Hepatic stellate cell (primary cell): ENCODE measurements at places on chromosomes 2 and 18.

DNA sequence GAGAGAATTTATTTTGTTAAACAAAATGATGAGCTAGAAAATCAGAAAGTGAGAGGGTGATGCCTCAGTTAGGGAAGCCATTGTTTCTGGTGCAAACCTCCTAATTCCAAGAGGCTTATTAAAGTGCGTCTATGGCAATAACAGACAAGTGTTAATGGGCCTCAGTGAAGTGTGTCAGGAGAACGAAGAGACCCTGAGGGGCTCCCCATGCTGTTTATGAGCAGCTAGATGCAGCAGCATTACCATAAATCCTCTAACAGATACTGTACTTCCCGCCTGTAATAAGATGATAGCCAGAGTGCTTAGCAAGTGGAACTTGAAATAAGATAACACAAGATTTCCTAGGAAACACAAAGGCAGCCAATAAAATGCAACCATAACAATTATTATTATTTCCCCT lies 157.4 kb downstream of the MYT1L start:
- no peak for DNase-seq

DNA sequence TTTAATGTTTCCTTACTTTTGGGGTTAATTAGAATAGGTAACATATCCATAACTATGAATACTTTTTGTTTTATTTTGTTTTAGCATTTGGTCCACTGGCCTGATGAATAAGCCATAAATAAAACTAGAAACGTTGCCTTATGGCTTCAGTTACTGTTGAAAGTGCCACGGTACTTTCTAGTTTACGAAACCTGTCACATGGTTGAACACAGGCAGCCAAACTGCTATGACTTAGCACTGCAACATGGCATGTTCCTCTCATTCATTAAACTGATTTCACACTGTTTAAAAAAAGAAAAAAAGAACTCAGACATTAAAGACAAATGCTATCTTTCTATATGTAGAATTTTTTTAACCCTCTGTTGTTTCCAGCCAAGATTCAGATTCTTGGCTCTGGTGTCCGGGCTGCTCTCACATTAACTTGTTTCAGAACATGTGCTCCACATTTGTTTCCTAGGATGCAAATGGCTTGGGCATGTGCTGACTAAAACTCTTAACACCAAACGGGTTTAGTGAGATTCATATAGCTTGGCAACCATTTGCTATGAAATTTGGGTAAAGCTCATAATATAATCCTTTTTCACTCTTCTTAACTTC lies 323.9 kb upstream of the RND3 start:
- no peak for DNase-seq

- DNase-seq = no peak
Observed at GRCh38 chr2:190350371-190350770, 7.0 kb downstream of the INPP1 start.

DNA sequence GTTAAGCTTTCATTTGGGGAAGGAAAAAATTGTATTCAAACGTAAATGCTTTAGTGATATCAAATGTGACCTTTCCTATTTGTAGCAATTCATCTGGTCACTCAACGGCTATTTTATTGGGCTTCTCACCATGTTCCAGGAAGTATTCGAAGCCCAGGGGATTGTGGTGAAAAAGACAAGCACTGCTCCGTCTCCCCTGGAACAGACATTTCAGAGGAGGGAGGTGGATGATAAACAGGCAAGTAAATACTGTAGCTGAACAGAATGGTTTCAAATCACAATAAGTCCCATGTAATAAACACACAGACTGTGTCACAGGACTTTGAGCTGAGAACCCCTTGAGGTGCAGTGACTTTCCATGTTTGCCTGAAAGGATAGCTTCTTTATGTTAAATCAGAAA lies 464.7 kb upstream of the HNRNPA3 start:
- DNase-seq = no peak

GRCh38 chr2:227370791-227371312 lies 8.3 kb downstream of the TM4SF20 start:
- DNase-seq = peak; percentile 38

DNA sequence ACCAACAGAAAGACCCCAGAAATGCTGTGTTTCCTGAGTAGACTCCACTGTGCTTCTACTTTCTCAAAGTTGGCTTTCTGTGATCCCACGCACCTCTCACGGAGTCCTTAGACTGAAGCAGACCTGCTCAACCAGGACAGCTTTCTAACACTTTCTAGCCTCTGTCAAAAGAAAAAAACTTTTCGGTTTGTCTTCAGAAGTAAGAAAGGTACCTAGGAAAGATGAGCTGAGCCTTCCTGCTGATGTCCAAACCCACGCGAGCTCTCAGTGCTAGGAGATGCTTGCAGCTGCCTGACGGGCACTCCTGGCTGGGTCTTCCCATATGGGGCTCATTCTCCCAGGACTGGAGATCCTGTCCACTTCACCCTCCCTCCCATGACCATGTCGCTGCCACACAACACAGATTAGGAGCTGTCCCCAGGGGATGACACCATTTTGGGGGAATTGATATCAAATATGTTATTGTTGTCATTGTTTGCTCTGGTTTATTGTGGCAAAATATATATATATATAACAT lies 49.2 kb upstream of the DAPL1 start:
- no peak for DNase-seq

GRCh38 chr18:31049189-31049588 lies 6.6 kb upstream of the DSC3 start:
- DNase-seq = no peak

- no peak for DNase-seq
Observed at GRCh38 chr2:187500585-187501359, 52.7 kb upstream of the CALCRL start.

DNA sequence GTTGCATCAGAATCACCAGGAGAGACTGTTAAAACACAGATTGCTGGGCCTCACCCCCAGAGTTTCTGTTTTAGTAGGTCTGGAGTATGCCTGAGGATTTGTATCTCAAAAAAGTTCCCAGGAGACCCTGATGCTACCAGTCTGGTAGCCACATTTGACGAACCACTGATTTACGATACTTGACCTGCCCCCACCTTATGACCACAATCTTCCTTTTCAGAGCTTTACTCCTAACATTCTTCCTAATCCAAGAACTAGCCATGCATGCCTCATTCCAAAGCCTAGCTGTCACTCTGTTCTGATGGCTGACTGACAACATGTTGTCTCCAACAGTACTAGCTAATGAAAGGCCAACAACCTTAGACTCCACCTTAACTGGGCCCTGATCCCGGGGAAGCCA lies 191.4 kb downstream of the MBD2 start:
- DNase-seq = no peak

DNA sequence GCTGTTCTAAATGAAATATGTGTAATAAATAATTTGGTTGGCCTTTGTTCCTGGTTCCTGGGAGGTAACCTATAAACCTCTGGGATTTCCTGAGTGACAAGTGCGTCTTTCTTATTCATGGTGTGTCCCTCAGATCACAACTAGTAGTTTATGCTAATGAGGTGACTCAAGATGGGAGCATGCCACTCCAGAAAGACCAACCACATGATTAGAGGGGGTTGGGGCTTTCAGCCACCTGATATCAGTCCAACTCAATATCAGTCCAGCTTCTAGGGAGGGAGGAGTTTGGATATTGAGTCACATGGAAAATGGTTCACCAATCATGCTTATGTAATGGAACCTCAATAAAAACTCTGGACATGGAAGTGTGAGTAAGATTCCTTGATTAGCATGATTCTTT lies 96.6 kb downstream of the QPCT start:
- DNase-seq = no peak

DNA sequence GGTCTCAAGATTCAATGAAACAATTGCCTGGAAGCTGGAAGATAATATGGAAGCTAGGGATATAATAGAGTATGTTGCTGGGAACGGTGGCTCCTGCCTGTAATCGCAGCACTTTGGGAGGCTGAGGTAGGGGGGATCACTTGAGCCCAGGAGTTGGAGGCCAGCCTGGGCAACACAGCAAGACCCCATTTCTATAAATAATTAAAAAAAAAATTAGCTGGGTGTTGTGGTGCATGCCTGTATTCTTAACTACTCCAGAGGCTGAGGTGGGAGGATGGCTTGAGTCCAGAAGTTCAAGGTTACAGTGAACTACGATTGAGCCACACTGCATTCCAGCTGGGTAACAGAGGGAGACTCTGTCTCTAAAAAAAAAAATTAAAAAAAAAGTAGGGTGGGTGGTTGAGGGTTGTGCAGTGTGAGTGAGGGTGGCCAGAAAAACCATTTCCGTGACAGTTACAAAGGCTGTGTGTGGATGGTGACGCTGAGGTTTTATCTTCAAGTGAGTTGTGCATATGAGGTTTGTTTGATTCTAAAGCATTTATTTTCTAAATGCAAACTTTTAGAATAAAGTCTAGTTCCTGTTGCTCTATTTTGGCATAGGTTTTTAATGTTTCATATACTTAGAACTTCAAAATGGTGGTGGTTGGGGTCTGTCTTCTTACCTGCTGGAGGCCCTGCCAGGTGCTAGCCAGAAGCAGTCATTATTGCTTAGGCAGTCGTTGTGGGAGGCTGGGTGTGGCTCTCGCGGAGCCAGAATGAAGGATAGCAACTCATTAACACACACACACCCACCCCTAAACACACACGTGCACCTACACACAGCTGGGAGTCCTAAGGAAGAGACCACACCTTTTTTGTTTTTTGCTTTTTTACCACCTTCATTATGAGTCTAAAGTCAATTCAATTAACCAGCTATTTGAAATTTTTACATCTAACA lies 4.7 kb upstream of the IL1R2 start:
- no peak for DNase-seq

- no peak for DNase-seq
Observed at GRCh38 chr2:96131152-96131812, 7.0 kb downstream of the ASTL start.

GRCh38 chr2:224934526-224935188 lies 107.6 kb downstream of the DOCK10 start:
- no peak for DNase-seq

DNA sequence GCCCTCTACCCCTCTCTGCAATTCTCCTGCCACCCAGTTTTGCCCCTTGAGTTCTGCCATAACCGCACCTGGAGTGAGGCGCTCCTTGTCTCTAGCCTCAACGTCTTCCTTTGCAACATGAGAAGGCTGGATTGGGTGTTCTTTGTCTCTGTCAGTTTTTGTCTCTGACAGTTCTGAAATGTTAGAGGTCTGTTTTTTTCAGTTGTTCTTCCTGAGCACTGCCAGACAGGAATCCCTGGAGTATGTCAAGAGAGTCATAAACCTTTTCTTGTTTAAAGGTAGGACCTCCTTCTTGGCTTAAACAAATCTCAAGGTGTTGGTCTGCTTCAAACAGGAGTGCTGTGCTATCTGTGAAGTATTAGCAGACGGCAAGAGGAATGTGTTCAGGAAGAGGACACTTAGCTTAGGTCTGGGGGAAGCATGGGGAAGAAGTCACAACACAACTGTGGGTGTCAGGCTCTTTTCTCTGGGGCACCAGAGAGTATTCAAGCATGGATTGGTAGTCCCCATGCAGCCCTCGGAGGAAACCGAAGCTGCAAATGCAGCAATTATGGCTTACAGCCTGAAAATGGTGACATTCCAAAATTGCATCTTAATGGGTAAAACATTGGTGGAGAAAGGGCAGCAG lies 32.3 kb downstream of the AFF3 start:
- no peak for DNase-seq

DNA sequence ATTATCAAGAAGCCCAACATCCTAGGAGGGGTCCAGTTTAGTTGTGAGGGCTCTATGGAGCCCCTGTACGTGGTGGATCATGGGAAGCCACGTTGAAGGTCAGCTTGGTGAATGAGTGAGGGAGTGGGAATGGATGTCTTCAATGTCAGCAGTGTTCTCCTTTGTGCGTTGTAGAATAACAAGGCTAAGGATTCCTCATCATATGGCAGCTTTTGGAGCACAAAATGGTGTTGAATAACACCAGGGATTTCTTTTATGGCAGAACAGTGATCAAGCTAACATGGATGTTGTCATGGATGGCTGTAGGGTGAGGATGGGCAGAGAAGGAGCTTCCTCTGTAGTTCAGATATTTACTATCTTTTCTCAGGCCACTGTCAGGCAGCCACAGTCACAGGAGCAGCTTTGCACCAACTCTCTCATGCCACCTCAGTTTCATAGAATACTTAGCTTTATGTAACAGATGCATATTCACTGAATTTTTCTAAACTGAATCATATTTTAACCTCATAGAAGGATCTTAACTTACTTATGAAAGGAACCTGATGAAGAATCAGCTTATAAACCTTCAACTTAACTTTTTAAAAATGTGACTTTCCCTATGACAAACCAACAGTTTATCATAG lies 284.5 kb upstream of the EPAS1 start:
- no peak for DNase-seq

GRCh38 chr2:191255271-191255670 lies 10.1 kb downstream of the MYO1B start:
- no peak for DNase-seq

- no peak for DNase-seq
Observed at GRCh38 chr2:216773072-216773471, 77.7 kb upstream of the IGFBP5 start.

GRCh38 chr2:128876986-128877983 lies 558.6 kb upstream of the HS6ST1 start:
- no peak for DNase-seq

DNA sequence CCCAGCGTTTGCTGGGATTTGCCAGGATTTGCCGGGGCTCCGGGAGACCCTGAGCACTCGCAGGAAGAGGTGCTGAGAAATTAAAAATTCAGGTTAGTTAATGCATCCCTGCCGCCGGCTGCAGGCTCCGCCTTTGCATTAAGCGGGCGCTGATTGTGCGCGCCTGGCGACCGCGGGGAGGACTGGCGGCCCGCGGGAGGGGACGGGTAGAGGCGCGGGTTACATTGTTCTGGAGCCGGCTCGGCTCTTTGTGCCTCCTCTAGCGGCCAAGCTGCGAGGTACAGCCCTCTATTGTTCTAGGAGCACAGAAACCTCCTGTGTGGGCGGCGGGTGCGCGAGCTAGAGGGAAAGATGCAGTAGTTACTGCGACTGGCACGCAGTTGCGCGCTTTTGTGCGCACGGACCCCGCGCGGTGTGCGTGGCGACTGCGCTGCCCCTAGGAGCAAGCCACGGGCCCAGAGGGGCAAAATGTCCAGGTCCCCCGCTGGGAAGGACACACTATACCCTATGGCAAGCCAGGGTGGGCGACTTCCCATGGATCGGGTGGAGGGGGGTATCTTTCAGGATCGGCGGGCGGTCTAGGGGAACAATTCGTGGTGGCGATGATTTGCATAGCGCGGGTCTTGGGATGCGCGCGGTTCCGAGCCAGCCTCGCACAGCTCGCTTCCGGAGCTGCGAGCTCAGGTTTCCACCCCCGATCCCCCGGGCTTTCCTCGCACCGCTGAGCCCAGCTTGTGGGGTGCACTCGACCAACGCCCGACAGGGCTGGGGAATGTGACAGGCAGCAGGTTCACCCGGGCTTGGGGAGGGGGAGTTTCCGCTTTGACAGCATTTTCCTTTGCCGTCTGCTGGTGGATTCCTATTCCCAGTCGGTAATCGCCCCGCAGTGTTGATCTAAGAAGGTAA lies 2.8 kb downstream of the ONECUT2 start:
- peak; percentile 52 for DNase-seq

DNA sequence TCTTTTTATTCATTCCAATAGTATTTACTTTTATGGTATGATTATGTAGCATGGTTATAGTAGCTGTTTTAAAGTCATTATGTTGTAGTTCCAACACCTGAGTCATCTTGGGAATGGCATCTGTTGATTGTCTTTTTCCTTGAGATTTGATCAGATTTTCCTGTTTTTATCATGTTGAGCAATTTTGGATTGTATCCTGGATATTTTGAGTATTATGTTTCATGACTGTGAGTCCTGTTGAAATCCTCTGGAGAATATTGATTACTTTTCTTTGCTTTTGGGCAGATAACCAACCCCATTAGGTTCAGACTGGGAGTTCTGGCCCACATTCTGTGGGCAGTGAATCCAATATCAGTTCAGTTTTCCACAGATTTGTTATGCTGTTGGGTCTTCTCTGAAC lies 163.2 kb upstream of the SPRED2 start:
- no peak for DNase-seq
